ENCODE measurements at places on chromosomes 16 and 17.

DNA sequence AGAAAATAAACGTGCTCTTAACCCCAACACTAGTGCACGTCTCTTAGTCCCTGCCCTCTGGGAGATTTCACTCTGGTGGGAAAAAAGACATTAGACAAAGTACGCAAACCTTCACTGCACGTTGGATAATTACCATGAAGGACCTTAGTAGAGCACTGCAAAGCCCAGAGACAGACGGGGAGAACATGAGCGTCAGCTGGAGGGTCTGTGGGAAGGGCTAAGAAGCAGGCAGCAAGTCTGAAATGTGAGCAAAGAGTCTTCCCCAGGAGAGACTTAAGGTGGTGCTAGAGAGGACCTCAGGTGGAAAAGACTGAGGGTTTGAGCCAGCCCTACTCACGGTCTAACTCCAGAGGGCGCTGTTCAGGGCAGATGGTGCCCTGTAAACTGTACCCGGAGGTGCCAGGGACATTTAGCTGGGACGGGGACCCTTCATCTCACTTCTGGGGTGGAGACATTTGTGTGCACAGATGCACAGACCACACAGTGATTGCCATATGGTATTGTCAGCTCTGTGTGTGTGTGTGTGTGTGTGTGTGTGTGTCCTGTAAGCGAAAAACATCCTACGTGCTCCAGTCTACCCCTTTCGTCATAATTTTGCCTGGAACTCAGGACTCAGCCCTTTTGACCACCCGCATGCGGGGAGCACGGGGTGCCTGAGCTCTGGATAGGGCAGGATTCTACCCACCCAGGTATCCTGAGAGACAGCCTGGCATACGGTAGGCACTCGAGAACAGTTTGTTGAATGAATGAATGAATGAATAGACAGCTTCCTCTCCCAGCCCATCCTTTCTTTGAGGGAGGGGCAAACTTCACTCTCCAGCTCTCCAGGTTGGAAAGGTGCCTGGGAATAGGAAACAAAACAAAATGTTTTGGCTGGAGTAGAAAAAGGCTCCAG, 10.1 kb upstream of the STAC2 start:
- peak; percentile 44 for DNase-seq

GRCh38 chr16:86387468-86388440, 122.6 kb upstream of the FOXF1 start:
- DNase-seq = no peak

GRCh38 chr16:24841291-24841690, 4.5 kb upstream of the SLC5A11 start:
- DNase-seq = no peak

GRCh38 chr16:72969146-72969545, 78.8 kb downstream of the ZFHX3 start:
- no peak for DNase-seq

GRCh38 chr16:85638695-85639409, 25.7 kb downstream of the GSE1 start:
- no peak for DNase-seq

GRCh38 chr17:35493040-35493439, 44.4 kb downstream of the SLFN12L start:
- no peak for DNase-seq

DNA sequence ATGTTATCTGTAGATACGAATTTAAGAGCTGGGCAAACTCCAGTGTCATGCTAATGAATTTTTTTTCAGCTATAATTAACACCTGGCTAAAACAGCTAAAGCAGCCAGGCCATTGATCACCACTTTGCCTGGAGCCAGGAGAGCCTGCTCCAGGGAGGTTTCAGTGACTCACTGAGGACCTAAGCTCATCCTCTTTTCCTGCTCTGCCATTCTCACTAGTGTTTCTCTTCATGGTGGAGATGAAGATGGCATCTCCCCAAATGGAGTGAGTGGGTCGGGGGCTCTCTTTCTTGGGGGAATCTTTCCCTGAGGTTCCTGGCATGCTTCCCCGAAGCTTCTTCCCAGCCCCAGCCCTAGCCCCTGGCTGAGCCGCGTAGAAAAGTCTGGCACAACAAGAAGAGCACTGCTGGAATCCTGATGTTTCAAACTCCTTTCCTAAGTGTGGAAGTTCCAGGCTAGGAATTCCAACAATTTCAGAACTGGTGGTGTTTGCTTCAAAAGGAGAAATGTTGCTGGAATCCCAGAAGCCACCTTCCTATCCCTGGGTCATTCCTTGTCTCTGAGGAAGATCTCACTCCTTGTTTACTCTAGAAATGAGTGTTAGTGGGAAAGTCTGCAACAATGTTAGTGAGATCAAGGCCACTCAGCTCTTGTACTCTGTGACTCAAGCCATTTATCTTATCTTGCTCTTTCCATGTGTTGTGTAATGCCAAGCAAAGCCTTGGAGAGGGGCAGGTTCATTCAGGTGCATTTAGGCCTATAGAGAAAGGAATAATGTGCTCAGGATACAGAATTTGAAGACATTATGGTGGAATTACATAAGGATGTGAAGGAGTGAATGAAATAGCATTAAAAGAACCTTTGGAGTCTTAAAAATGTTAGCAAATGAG, 26.0 kb upstream of the B4GALNT2 start:
- no peak for DNase-seq

GRCh38 chr16:49055824-49056545, 225.7 kb downstream of the CBLN1 start:
- no peak for DNase-seq
